ENCODE measurements at places on chromosomes 12 and 14.
A peak's percentile ranks its signal among the peaks of the same experiment; 100 is the strongest.

DNA sequence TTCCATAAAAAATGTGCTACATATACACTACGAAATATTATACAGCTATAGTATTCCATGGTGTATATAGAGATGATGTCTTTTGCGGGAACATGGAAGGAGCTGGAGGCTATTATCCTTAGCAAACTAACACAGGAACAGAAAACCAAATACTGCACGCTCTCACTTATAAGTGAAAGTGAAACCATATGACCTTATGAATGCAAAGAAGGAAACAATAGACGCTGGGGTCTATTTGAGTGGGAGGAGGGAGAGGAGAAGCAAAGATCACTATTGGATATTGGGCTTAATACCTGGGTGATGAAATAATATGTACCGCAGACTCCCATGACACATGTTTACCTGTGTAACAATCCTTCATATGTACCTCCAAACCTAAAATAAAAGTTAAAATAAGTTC, 142.8 kb downstream of the LRFN5 start:
- DNase-seq, result no peak

- DNase-seq, result no peak
Observed at GRCh38 chr14:90758959-90759358, 57.3 kb downstream of the TTC7B start.

- DNase-seq, result no peak
Observed at GRCh38 chr12:64737539-64737938, 21.7 kb downstream of the GNS start.

DNA sequence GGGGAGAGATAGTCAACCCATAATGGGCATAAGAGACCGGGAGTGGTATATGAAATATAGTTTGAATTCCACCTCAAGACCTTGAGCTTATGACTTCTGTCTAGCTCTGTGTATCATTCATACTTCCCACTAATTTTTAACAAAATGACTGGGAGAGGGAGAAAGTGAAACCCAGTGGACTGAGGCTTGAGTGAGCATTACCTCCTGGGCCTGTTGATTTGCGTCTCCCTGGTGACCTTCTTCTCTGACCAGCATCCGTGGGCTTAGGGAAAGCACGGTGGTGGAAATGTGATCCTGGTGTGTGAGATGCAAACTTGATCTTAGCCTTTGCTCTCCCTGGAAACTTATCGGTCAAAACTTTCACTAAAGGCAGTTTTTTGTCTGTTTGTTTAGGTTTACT, 207.9 kb upstream of the BCL2L14 start:
- no peak for DNase-seq

DNA sequence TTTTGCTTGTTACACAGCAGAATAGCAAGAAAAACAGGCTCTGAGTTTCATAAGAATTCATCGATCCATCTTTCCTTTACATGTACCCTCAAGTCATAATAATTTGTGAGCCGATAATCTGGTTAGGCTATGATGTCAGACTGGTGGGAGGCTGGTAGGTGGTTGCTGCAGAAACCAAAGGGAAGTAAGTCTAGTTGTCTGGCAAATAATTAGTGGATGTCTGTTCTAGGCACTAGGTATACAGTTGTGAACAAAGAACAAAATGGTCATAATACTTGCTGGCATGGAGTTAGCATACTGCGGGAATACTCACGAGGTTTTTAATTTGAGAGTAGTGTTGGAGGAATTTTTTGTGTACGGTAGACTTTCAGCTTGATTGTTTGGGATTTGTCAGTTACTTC, 8.8 kb downstream of the SUSD6 start:
- DNase-seq, result no peak

DNA sequence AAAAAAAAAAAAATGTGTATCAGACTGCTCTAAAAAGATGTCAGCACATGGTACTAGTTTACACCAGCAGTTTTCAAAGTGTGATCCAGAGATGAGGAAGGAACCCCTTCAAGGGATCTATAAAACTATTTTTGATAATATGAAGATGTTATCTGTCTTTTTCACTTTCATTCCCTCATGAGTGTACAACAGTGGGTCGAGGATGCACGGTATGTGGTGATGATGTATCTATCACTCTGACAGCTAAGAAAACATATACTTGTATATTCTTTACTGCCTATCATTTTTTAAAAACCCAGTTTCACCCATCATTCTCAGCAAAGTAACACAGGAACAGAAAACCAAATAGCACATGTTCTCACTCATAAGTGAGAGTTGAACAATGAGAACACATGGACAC, 12.4 kb downstream of the DUSP16 start:
- DNase-seq, result no peak

GRCh38 chr12:29167988-29168387, 18.9 kb downstream of the FAR2 start:
- DNase-seq, result no peak

DNA sequence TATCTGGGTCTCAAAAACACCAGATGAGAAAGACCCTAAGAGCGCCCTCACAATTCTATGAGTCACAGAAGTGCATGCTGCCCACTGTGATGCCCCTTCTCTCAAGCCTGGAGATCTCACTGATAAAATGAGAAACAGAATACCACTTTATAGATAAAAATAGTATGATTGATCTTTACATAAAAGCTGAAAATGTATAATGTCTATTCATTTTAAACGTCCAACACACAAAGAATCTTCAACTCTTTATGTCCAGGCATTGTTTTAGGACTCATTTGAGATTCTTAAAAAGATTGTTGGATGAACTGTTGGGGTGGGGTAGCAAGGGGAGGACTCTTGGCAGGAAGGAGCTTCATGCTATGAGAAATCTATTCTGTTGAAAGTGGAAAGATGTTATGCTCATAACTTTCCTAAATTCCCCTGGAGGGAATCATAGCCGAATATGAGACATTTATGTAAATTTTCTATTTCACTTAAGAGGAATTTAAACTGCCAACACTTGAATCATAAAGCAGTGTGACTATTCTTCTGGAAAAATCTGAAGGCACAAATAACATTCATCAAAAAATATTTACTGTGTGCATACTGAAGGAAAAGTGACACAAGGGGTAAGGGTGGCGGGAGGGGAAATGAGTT, 174.6 kb downstream of the STXBP6 start:
- DNase-seq, result no peak

DNA sequence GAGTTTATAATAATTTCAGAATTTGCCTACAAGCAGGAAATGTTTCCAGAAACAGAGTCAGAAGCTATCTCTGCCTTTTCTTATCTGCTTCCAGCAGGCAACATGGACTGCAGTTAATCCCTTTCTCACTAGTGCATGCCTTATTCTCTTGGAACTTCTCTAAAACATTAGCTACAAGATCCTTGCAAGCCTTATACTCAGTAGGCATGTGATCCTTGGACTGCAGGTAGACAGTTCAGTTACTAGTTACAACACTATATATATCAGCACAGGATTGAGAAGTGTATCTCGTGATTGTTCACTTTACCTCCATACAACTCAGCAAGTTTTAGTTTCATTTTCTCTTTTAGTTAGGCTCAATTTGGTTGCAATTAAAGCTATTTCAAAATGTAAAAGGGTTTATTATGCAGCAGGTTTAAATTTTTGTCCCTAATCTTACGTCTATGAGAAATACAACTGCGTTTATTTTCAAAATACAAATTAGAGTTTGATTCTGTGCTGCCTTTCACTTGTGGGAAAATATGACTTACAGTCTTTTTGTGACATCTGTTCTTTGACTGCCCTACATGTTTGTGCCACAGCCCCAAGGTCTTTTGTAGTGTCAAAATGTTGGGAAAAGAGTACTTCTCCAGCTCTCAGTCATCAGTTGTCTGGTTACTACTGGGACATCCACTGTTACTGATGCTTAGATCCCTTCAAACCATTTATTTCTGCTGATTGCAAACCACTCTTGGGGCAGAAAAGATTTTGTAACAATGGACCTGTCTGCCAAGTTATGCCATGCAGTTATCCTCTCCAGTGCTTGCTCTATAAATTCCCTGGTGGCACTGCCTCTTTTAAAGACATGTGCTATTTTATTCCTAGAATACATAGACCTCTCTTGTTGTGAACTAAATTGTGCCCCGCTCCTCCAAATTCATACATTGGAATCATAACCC, 709.0 kb upstream of the FOXG1 start:
- DNase-seq, result no peak

GRCh38 chr14:47626151-47627035, 49.0 kb downstream of the MDGA2 start:
- DNase-seq, result no peak

- no peak for DNase-seq
Observed at GRCh38 chr12:114913871-114914801, 230.2 kb upstream of the TBX3 start.

DNA sequence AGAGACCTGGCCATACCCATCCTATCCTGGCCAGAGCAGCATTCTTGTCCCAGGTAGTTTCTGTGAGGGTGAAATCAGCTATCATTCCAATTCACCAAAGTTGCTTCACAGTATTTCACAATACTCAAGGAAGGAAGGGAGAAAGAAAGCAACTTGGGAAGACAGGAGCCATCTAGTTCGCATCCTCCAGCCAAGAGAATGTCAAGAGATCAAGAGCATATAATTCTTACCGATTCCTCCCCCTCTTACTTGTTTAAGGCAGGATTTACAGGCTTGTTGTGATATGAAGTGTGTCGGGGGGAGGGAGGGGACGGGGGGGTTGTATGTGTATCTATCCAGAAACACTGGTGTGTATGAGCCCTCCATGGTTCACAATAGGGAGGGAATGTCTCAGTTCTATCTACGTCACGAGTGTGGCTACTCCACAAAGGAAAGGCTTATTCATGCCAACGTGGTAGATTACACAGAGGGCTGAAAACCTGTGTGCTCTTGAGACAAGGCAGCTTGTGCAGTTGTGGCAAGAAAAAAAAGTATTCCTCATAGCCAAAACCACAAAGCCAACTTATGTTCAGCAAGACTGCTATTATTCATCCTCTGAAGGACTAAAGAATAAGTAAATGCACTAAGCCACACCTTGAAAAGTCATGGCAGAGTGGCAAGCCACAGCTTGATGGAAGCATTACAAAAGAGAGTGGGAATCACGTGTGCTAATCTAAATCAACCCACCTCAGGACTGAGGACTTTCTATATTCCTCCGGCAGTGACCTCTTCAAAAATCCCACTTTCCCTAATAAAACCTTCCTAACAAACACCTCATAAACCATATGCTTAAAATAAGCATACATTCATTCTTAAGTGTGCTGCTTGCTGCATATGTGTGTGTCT, 35.0 kb downstream of the CORO1C start:
- no peak for DNase-seq

GRCh38 chr12:67442347-67442841, 173.2 kb downstream of the CAND1 start:
- DNase-seq, result no peak

DNA sequence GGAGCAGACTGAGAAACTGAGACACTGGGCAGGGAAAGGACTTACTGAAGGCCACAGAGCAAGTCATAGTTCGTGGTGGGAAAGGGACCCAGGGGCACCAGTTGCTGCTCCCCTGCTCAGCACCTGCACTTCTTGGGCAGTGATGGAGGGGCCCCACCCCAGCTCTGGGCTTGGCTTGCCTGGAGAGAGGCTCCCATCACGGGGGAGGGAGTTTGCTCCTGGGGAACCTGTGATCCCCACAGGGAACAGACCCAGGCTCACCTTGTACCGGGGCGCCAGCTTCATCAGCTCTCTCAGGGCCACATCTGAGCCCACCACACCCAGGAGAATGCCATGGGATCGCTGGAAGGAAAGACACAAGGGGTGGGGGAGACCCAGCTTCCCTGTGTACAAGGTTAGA, 39.8 kb downstream of the CACNA2D4 start:
- DNase-seq, result no peak

GRCh38 chr12:7832059-7832696, 40.5 kb downstream of the SLC2A14 start:
- DNase-seq, result no peak

GRCh38 chr12:109387425-109388166, 39.9 kb downstream of the MYO1H start:
- DNase-seq, result no peak

GRCh38 chr14:36717363-36717762, 55.7 kb downstream of the PAX9 start:
- DNase-seq, result no peak

GRCh38 chr12:27523642-27524493, at the start of gene PPFIBP1:
PPFIBP1 (plus strand) TSS chr12:27524206; CDS start chr12:27633397, 109,191 bp downstream.
- DNase-seq, result peak; percentile 99

GRCh38 chr14:72901361-72901760, 7.5 kb upstream of the DPF3 start:
- no peak for DNase-seq

GRCh38 chr14:106538201-106538600, 1011.8 kb downstream of the TMEM121 start:
- DNase-seq, result no peak

GRCh38 chr12:275812-276211, 13.2 kb upstream of the SLC6A13 start:
- DNase-seq, result no peak

DNA sequence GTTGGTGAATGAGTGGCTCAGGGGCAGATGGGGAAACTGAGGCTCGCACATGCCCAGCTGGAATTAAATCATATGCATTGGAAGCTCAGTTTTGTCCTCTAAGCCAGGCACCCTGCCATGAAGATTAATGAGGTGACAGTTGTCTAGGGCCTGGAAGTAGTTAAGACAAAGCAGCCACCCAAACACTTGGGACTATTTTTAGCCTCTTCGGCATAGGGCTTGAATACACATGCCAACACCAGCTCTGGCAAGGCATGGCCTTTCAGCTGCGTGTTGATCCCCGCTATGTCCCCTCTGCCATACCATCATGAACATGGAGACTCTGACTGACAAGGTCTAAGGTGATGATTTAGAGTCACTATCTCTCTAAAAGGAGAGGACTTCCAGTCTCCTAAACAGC, 250.2 kb downstream of the KSR2 start:
- DNase-seq, result no peak

GRCh38 chr12:69101505-69101904, 137.9 kb upstream of the CPSF6 start:
- DNase-seq, result no peak

- no peak for DNase-seq
Observed at GRCh38 chr12:50073206-50073605, 11.9 kb upstream of the SMARCD1 start.

GRCh38 chr12:52615208-52615868, 3.0 kb downstream of the KRT73 start:
- DNase-seq, result no peak

DNA sequence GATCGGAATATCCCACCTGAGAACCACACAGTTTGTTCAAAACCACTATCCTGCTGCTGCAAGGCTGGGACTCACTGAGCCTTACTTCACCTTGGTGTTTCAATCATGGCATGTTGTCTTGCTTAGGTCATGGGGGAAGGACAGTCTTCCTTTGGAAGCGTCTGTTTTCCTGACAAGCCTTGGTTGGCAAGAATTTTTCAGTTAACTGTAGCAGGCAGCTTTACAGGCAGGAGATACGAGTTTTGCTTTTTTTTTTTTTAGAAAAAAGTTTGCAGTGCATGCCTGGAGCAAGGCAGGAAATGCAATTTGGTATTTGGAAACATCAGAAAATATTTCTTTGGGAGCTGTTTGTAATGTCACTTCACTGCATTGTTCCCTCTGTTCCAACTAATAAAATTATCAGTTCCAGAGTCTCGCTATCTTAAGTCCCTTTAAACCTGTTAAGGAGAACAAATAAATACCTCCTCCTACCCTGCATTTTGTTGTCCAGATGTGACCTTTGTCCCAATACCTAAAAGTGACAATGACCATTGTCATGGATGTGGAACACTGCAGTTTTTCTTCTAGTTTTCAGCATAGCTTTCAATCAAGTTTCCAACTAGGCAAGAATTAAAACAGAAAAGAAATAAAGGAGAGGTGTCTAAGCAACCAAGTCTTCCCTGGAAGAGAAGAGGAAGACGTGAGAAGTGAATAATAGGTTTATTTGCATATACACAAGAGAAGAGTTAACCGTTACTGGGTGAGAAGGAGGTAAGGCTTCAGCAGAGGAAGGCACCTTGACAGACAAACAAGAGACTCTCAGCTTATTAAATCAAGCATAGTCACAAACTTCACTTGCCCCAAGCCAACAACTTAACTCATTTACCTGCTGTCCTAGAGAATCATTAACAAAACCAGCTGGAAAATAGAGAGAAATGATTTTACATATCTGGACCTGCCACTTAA, 71.4 kb upstream of the ACTN1 start:
- no peak for DNase-seq

Data from activated T-cell treated with anti-CD3 and anti-CD28 coated beads for 1 hour (primary cell).